ENCODE measurements at places on chromosomes 7 and 10.

- no peak for DNase-seq
Observed at GRCh38 chr7:1468203-1468602, 8.9 kb upstream of the MICALL2 start.

DNA sequence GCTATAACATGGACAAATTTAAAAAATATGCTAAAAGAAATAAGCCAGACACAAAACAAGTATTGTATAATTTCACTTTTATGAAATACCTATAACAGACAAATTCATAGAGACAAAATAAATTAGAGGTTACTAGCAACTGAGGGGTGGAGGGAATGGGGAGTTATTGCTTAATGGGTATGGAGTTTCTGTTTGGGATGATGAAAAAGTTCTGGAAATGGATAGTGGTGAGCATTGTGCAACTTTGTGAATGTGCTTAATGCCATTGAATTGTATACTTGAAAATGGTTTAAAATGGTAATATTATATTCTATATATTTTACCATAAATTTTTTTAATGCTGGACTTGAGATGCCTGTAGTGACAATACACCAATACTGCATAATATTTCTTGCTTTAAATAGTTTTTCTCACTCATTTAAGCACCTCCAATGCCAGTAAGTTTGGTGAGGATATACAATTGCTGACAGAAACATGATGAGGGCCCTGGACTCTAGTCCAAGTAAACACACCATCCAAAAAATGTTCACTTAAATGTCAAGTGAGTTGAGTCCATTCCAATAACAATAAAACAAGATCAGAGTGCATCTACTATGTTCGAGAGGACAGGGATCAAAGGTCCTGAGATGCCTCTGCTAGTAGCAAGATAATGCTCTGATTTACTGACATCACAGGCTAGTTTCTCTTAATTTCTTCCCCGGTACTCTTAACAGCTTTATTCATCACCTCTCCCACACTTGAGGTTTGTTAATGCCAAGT lies 71.9 kb downstream of the NT5C2 start:
- DNase-seq = no peak

GRCh38 chr7:30771174-30771879 lies at the start of gene MINDY4:
TSS of gene MINDY4 (plus strand) at chr7:30771417. CDS start at chr7:30771494, 77 bp downstream.
- peak; percentile 73 for DNase-seq

GRCh38 chr7:143305423-143306070 lies 10.4 kb upstream of the CLCN1 start:
- DNase-seq = peak; percentile 90

DNA sequence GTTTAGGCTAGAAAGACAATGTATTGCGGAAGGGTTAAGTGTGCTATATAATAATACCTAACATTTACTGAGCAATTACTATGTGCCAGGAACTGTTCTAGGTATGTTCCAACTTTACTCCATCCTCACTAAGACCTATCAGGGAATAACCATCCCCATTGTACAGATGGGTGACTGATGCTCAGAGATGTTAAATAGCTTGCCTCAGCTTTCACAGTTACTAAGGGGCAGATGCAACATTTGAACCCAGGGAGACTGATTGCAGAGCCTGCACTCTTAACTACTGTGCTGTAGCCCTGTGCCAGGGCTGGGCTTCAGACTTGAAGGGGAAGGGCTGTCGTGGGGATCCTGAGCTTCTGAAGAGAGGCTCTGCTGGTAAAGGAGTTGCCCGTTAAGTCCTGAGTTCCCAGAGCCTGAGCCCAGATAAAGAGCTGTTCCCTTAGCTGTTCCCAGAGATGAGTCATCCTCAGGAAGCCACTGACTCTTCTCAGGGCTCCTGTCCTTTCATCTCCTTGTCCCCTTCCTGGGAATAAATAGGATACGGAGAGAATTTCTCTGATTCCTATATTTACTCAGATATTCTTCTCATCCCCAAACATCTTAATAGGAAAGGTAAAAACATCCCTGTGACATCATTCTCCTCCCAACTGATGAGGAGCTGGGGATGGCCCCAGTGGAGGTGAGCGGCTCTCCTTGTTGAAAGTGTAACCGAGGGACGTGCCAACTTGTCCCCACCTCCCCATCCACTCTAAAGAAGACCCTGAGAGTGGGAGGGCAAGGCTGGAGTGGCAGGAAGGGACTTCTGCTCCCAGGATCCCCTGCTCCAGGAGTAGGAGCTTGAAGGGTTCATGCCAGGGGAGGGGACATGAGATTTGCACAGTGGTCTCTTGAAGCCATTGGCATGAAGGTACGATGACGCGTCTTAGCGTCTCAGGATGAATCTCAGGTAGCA lies 28.0 kb upstream of the HABP2 start:
- no peak for DNase-seq

- no peak for DNase-seq
Observed at GRCh38 chr7:32117837-32118236, 47.6 kb upstream of the PDE1C start.

DNA sequence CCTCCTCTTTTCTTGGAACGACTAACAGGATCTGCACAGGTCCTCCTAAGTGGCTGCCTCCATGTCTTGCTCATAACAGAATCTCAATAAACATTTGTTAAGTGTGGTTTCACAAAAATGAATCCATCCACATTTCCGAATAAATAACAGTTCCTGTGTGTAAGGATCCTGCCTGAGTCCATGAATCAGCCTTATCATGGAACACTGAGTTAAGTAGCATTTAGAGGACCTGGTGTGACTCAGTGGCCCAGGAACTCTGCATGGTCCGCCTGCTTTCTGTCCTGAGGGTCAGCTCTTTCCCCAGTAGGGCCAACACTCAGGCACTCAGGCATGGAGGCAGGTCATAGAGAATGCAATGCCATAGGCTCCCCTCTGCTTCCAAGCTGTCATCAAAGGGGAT lies 15.8 kb upstream of the C10orf90 start:
- DNase-seq = no peak

GRCh38 chr7:116530107-116530820 lies 5.4 kb downstream of the CAV1 start:
- no peak for DNase-seq

GRCh38 chr10:18542832-18543231 lies 108.6 kb downstream of the NSUN6 start:
- no peak for DNase-seq

DNA sequence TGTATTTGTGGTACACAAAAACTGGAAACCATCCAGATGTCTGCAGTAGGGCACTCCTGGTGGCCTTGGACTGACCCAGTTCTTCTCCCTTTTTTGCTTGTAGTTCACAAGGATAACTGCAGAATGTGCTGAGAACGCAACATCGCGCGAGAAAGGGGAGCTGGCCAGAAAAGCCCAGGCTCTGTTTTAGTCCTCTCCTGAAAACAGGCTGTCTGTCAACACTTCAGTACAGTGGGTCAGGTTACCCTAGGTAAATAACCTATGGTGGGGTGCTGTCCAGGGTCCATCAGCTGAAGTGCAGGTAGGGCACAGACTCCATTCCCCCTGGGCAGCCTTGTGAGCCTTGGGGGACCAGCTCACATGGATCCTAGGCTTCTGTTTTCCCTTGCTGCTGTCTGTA lies 495.8 kb downstream of the MDFIC start:
- DNase-seq = no peak

DNA sequence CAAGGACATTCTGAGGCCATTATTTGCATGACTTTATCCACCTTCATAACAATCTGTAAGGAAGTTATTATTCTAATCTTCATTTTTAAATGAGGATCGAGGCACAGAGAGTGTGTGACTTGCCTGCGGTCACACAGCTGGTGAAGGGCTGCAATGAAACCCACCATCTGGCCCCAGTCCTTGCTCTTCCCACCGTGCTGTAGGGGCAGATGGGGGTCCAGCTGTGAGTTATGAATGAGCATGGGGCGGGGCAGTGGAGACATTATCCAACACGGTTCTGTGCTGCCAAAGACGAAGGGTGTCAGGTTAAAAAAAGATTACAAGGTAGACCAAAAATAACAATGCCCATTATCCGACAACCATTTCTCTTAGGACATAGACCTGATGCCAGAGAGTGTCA lies 417.5 kb upstream of the MGMT start:
- DNase-seq = no peak

- no peak for DNase-seq
Observed at GRCh38 chr10:80141696-80142460, 9.3 kb downstream of the PLAC9 start.

GRCh38 chr7:129958643-129959470 lies 6.1 kb upstream of the UBE2H start:
- DNase-seq = peak; percentile 43

- DNase-seq = no peak
Observed at GRCh38 chr10:130558746-130559546, 422.8 kb downstream of the GLRX3 start.

GRCh38 chr7:82258181-82258580 lies 185.4 kb downstream of the CACNA2D1 start:
- no peak for DNase-seq

GRCh38 chr7:102117743-102118142 lies 168.9 kb upstream of the SH2B2 start:
- no peak for DNase-seq

DNA sequence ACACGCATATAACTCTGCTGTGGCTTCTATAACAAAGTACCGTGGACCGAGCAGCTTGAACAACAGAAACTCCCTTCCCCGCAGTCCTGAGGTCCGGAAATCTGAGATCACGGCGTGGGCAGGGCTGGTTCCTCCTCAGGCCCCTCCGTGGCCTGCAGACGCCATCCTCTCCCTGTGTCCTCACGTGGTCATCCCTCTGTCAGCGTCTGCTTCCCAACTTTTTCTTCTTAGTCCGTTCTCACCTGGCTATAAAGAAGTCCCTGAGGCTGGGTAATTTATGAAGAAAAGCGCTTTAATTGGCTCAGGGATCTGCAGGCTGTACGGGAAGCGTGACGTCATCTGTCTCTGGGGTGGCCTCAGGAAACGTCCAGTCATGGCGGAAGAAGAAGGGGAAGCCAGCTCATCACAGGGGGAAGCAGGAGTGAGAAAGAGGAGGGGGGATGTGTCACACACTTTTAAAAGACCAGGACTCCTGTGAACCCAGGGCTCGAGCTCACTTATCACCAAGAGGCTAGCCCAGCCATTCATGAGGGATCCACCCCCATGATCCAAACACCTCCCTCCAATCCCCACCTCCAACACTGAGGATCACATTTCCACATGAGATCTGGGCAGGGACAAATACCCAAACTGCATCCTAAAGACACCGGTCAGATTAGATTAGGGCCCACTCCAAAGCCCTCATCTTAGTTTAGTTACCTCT lies 91.2 kb upstream of the INSIG1 start:
- DNase-seq = peak; percentile 89

DNA sequence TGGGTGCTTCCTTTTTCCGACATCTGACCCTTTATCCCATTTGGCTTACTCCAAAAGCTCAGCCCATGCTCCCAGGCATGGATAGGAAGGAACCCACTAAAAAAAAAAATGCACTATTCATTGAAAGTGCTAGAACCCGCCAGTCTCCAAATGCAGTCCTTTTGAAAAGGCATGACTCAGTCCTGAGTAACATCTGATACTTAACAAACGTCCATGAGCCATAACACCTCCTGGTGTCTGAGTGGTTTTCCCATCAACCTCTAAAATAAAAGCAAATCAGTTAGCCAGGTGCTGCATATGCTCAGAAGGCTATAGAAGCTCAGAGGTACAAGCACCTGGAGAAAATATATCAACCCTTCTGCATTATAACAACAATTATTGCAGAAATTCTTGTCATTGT lies 45.0 kb upstream of the CACUL1 start:
- no peak for DNase-seq

DNA sequence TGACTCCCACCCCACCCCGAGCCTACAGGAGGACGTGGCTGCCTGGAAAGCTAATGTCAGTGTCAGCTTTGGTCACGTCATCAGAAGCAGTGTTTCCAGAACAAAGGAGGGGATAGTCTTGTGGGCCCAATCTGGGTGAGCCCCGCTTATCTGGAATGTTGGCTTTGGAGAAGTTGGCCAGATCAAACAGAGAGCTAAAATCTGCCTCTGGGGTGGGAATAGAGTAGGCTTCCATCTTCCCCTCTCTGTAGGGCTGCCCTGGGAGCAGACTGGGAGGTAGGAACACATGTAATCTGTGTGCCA lies 32.5 kb downstream of the SRRM3 start:
- no peak for DNase-seq

GRCh38 chr7:155213385-155213784 lies 84.3 kb upstream of the INSIG1 start:
- DNase-seq = no peak

DNA sequence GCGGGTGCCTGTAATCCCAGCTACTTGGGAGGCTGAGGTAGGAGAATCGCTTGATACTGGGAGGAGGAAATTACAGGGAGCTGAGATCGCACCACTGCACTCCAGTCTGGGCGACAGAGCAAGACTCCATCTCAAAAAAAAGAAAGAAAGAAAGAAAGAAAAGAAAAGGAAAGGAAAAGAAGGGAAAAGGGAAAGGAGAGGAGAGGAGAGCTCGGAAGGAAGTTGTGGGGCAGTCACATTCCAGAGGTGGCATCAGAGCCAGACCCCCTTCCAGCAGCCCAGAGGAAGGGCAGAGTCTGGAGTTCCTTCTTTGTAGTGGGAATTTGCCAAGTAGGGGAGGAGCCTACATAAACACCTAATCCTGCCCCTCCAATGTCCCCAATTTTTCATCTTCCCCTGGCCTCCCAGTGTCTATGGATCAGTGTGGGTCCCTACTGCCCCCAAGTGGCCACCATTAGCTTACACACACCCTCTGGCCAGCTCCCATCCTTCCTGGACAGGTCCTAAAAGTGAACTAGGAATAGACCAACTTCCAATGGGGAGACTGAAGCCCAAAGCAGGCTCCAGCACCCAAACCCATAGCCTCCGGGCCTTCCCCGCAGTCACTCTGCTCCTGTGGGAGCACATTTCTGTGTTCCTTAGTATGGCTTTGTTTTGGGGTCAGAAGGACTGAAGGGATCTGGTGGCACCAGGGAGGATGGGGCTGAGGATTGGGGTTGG lies 39.6 kb upstream of the HSPB1 start:
- peak; percentile 72 for DNase-seq

GRCh38 chr7:128814499-128814898 lies 15.7 kb upstream of the FLNC start:
- no peak for DNase-seq

GRCh38 chr7:21051865-21052264 lies 265.2 kb upstream of the SP8 start:
- no peak for DNase-seq

DNA sequence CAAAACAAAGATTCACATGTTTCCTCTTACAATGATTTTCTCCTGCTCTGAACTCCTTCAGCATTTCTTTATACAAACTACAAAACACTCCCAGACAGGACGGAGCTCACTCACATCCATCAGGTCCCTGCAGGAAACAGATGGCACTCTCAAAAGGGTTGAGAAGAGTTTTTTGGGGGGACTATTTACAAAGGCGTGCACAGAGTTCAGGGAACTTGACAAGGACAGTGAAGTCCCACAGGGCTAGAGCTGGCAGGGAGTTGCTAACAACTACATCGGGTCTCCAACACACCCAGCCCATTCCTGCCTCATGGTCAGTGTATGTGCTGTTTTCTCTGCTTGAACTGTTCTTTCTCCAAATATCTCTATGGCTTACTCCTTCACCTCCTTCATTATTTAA lies 24.7 kb upstream of the YAE1 start:
- no peak for DNase-seq

DNA sequence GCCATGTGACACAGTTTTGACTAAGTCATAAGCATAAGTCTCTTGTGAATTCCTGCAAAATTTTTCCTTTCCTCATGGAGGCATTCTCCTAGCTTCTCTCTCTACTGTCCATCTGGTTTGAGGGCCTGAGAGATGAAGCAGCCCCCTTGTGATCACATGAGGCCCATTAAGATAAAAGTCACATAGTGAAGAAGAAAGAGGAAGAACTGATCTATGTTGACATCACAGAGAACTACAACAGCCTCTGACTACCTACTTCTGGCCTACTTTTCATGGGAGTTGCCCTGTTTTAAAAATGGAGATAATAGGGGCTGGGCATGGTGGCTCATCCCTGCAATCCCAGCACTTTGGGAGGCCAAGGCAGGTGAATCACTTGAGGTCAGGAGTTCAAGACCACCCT lies 50.4 kb downstream of the TFEC start:
- DNase-seq = peak; percentile 47
